ENCODE measurements at places on chromosomes 4 and X. TPM values are rescaled to one million over a fixed set of nuclear protein-coding genes. Genes with fewer than 3 reads are reported as not detected.

Gene MYOZ2
- not detected for polyA plus RNA-seq

- no peak overlapping the region for H3K4me3 ChIP-seq
- no peak overlapping the region for H3K27ac ChIP-seq
- no peaks in the 10 kb centered on the region for H3K36me3 ChIP-seq
Measured at GRCh38 chr4:93030670-93031069, 726.9 kb downstream of the GRID2 start.

Gene MID1
- polyA plus RNA-seq, result 4.7 TPM

DNA sequence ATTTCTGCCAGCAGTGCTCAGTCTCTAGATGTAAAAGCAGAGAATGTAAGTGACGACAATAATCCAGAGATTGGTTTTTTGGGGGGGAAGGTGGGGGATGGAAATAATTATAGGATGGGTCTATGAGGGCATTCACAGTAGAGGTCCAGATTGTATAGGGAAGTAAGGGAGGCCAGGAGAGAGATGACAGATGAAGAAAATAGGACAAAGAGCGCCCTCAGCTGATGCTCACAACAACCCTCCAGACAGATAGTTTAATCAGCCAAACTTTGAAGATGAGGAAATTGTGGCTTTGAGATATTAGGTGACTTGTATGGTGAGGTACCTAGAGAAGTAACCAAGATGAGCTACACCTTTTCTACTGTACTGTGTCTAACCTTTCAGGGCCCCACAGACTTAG lies 137.9 kb downstream of the MAGEB17 start:
- H3K4me1 ChIP-seq, result no peaks in the 10 kb centered on the region
- no peak overlapping the region for H3K27ac ChIP-seq
- DNase-seq, result no peak
- H3K27me3 ChIP-seq, result no peaks in the 10 kb centered on the region

DNA sequence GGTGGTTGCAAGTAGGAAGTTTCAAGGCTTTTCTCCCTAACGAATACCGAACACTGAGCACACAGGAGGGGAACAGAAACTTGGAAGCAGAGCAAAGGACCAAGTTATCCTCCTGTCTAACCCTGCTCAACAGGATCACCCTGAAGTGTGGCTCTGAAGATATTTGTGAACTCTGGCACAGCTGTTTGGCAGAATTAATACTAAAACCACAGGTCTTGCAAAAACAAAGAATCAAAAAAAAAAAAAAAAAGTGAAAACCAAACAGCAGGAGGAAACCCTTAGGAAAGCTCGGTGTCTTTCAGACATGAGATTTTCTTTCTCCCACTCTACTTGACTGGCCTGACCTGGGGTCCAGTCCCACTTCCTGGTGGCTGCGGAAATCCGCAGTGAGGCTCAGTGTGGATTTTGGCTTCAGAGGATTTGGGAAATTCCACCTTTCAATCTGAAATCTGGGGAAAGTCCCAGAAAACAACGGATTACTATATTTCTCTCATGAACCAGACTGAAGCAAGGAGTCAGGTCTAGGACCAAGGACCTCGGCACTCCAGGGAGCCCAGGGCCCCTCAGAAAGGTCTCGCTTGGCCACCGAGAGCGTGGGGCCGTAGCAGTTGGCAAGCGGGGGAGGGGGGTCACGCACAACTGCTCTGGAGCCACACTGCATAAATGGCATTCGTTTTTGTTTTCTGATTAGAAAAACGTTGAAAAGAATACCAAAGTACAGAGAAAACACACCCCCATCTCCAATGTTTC lies 867 bp downstream of the TIFA start:
- H3K4me1 ChIP-seq, result peaks cover 11% of the 10 kb centered on the region
- H3K4me3 ChIP-seq, result peak overlapping the region; percentile 70
- peak overlapping the region; percentile 82 for H3K27ac ChIP-seq
- H3K27me3 ChIP-seq, result no peaks in the 10 kb centered on the region
- no peak for DNase-seq
- no peaks in the 10 kb centered on the region for H3K36me3 ChIP-seq

GRCh38 chr4:151228189-151229119 lies 48.5 kb upstream of the PRSS48 start:
- peak overlapping the region; percentile 68 for H3K27ac ChIP-seq
- no peak overlapping the region for H3K4me3 ChIP-seq
- H3K4me1 ChIP-seq, result peaks cover 33% of the 10 kb centered on the region
